EH (cell line): ENCODE measurements at places on chromosomes 6 and 20.

DNA sequence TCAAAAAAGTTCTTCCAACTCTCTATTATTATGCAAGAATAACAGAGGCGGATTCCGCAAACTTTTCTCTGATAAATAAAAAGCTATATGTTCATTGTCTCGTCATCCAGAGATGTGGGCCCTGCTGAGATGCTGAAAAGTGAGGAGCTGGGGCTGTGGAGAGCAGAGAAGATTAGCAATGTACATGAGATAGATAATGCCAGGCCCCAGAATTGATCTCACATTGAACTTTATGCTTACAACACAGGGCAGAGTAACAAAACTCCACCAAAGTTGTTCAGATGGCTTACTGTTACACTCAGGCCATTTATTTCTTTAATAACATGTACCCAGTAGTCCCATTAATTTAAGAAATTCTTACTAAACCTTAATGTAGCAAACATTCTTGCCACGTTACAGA, 32.7 kb upstream of the RIN2 start:
- no peak for DNase-seq

GRCh38 chr20:39800548-39800947, 838.4 kb downstream of the DHX35 start:
- peak; percentile 77 for DNase-seq

DNA sequence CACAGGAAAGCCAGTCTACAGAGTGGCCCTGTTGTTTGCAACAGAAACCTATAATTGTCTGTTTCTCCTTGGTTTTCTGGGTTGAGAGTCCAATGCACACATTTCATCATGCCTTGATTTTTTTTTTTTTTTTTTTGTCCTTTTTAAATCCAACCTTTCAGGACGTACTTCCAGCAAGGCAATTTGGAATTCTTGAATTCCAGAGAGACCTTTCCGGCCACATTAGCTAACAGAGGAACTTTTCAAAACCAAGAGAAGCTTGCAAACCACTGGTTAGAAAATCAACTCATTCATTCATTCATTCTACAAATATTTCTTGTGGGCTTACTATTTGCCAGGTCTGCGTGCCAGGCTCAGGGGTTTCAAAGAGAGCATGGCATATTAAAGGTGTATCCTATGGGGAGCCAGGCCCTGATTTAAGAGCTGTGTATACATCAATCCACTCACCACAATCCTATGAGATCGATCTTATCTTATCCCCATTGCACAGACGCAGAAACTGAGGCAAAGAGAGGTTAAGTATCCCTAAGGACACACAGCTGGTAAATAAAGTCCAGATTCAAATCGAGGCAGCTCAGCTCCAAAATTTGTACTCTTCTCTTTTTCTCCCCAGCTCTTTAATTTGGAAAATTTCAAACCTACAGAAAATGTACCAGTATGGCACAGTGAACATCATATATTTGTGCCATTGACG, 43.0 kb downstream of the EYA2 start:
- no peak for DNase-seq

DNA sequence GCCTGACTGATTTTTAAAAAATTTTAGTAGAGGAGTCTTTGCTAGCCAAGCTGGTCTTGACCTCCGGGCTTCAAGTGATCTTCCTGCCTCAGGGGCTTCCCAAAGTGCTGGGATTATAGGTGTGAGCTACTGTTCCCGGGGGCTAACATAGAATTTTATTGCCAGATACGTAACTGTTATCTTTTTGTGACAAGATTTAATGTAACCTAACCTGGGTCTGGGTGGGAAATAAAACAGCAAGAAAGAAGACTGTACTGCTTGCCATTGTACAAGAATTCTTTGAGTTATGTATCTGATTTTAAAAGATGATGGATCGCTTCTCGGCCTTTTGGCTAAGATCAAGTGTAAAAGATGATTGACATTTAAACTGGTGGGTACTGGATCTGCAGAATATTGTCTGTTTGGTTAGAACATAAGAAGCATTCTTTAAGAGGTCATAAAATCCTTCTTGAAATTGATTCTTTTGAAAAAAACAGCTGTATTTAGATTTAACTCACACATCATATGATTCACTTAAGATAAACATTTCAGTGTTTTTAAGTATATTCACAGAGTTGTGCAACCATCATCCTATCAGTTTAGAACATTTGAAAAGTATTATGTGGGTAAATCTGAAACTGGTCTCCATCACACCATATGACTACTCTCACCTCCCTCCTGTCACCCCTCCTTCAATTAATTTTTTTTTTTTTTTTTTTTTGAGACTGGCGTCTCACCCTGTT, 21.6 kb downstream of the TPX2 start:
- DNase-seq, result peak; percentile 78

DNA sequence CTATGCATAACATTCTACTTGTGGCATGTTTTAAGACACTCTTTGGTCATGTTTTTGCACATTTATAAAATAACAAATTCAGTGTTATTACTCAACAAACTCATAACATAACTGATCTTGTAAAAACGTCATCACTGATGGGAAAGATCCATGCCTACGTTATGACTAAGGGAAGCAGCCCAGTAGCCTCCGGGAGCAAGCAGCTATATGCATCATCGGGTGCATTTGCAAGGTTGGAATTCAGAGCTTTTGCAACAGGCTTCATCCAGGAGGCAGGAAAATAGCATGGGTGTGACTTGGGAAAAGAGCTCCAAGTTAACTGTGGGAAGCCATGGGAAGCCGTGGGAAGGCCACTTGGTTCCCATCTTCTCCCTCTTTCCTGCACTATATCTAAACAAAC, 271.6 kb upstream of the SGK1 start:
- DNase-seq, result peak; percentile 100

DNA sequence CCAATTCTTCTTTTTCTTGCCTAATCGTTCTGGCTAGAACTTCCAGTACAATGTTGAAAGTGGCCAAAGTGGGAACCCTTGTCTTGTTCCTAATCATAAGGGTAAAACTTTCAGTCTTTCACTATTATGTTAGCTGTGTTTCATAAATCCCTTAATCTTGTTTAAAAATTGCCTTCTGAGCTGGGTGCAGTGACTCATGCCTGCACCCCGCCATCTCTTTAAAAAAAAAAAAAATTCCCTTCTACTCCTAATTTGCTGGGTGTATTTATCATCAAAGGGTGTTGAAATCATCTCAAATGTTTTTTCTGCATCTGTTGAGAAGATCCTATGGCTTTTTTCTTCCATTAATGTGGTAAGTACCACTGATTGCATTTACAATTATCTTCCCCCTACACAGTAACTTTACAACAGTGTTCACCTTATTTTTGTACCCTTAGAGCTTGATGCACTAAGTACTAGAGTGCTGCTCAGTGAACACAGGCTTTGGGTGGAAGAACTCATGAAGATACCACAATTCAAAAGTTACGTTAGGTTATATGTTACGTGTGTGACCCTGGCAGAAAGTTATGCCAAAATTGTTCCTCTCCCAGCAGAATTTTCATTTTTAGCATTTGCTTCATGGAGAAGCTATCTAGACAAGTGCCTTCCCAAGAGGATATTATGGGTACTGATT, 9.7 kb downstream of the SNRPB start:
- no peak for DNase-seq

DNA sequence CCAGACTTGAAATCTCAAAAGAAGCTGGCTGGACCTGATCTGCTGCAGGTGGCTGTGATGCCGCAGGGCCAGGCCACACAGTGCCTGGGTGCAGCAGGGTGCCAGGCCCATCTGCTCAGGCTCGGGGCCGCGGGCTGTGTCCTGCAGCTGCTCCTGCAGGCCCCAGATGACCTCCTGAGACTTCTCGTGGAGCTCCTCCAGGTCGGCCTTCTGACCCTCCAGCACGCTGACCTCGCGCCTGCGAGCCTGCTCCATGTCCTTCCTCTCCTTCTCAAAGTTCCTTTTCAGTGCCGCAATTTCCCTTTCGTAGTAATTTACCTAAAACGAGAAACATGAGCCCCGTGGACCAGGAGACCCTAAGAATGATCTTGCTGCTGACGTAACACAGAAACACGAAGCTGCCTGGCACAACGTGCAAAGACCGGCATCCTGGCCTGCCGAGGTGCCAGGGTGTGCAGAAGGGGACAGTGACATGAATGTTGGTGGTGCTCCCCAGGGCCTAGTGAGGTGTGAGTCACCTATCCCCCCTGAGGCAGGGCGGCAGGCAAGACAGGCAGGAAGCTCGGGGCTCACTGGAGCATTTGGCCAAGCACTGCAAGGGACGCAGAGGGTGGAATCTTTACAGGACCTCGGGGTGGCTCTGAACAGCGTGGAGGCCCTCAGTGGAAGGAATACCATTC, 71.6 kb downstream of the GINS1 start:
- DNase-seq, result no peak
